ENCODE measurements at places on chromosomes 13 and 19.

GRCh38 chr19:38806371-38806770 is 6.4 kb downstream of the LGALS4 start:
- DNase-seq: no peak

DNA sequence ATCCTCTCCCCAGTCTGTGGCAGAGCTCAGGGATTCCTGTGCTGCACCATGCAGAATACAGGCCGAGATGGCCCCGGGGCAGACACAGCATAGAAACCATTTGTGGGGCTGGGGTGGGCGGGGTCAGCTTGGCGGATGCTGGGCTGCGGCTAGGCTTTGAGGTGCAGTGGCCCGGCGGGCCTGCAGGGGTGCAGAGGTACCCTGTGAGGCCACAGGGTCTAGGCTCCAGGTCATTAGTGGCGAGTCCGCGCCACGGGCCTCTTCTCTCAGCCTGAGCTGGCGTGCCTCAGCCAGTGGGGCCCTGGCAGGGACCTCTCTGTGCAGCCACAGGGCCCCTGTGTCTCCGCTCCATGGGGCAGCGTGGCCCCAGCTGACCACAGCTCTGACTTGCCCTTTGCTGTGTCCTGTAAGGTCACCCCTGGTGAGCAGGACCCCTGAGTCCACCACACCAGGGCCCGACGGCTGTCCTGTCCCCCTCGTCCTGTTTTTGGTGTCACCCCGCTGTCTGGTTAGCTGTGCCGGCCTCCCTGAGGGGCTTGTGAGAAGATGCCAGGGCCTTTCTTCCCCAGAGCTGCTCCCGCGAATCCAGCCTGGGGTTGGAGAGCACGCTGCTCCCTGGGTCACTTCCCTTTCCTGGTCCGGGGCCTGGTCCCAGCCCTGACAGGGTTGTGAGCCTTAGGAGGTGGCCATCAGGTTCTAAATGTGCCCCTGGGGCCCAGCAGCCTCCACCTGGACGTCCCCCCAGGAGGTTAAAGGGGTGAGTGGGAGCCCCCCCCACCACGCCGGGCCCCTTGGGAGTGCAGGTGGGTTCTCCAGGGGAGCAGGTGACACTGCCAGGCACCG is 12.1 kb downstream of the KDM4B start:
- DNase-seq: no peak

DNA sequence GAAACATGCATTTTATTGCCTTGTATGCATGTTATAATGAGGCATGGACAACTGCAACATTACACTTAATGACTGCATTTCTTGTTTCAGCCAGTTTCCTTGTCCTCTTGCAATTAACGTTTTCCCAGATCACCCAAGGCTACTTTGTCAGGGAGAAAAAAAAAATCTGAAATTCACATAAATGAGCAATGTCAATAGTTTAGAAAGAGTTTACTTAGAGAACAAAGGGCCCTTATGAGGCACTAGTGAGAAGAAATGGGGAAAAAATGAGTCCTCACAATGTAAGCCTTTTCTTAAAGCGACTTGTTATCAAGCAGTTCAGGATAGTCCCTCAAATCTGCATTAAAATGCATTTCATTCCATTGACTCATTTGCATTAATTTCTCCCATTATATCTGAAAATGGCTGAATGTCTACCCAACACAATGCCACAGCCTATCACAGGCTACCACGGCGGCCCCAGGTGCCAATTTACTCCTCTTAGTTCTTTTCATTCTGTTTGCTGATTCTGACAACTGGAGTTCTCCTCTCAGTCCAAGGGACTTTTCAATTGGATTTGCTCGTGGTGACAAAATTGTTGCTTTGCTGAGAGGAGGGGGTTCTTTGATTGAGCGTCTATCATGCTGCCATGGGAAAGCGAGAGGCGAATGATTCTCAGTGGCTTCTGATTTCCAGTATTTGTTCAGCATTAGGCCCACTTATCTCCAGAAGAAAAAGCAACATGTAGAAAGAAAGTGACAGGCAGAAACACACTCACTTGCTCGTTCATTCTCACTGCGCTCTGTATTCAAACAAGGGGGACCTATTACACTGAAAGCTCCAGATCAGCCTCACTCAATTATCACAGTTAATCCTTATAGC is 107.1 kb downstream of the DACH1 start:
- DNase-seq: no peak

DNA sequence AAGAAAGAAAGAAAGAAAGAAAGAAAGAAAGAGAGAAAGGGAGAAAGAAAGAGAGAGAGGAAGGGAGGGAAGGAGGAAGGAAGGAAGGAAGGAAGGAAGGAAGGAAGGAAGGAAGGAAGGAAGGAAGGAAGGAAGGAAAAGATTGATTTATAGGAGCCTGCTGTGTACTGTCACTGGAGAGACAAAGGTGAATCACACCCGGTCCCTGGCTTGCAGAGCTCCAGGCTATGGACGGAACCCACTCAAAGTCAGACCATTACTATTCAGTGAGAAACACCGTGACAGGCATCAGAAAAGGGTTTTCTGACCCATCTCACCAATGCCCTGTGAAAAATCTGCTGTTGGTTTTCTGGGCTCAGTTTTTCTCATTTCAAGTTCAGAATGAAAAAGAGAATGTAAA is 7.3 kb upstream of the CEACAM6 start:
- DNase-seq: no peak

GRCh38 chr19:2341982-2342381 is 13.5 kb downstream of the SPPL2B start:
- DNase-seq: no peak

GRCh38 chr13:109933476-109933875 is 147.1 kb upstream of the IRS2 start:
- no peak for DNase-seq
